ENCODE measurements at places on chromosomes 5 and 9. TPM values are rescaled to one million over a fixed set of nuclear protein-coding genes. Genes with fewer than 3 reads are reported as not detected.
A peak's percentile ranks its signal among the peaks of the same experiment; 100 is the strongest.

DNA sequence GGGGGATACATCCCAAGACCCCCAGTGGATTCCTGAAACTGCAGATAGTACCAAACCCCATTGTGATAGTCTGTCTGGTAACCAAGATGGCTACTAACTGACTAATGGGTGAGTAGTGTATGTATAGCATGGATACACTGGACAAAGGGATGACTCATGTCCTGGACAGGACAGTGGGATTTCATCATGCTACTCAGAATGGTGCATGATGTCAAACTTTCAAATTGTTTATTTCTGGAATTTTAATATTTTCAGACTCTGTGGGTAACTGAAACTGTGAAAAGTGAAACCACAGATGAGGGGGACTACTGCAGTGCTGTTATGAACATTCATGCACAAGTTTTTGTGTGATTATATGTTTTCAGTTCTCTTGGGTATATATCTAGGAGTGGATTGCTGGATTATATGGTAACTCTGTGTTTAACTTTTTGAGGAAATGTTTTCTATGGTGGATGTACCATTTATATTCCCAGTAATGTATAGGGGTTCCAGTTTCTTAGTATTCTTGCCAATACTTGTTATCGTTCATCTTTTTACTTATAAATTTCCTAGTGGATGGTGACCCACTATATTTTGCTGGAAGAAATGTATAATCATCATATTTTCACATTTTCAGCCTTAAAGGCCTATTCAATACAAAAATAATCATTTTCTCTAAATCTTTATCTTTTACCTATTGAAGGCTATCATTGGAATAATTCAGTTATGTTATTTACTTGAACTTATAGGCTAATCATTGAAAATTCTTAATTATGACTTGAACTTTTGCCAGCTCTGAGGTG is 140.9 kb downstream of the NR3C1 start:
- DNase-seq, result no peak

PCDHGC5 gene
- total RNA-seq, result 2.0 TPM

DNA sequence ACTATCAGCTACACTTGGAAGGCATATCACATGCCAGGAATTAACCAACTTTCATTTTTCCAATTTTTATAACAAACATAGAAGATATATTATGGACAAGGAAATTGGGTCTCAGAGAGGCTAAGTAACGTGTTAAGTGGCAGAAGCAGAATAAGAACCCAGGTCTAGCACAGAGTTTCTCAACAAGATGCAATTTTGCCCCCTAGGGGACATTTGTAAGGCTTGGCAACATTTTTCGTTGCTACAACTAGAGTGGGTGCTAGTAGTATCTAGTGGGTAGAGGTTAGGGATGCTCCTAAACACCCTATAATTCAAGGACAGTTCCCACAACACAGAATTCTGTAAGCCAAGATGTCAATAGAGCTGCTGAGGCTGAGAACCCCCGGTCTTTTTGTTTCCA is 180.6 kb downstream of the SNCAIP start:
- no peak for DNase-seq

GRCh38 chr5:142079306-142079721 is 29.3 kb upstream of the NDFIP1 start:
- DNase-seq, result no peak

GRCh38 chr5:89606939-89607534 is 724.1 kb upstream of the MEF2C start:
- DNase-seq, result no peak

- no peak for DNase-seq
These were observed 13.9 kb upstream of the BNC2 start for GRCh38 chr9:16884373-16884772.

- no peak for DNase-seq
These were observed 256.4 kb upstream of the IRX1 start for GRCh38 chr5:3339092-3339797.

DNA sequence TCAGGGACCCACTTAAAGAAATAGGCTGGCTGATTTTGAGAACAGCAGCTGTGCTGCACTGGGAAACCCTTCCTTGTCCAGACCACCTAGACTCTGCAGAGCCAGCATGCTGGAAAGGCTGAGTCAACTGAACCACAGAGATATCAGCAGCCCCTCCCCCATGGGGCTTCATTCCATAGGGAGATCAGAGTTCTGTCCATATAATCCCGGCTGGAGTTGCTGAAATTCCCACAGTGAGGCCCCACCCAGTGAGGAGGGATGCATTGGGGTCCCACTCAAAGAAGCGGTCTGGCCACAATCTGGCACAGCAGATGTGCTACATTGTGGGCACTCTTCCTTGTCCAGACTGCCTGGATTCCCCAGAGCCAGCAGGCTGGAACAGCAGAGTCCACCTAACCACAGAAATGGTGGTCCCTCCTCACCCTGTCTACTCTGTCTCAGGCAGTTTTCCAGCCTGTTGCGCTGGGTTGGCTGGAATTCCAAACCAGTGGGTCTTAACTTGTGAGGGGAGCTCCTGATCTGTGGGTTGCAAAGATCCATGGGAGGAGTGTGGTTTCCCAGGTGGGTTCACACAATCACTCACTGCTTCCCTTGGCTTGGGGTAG is 127.1 kb downstream of the RNF180 start:
- no peak for DNase-seq

- no peak for DNase-seq
These were observed 335 bp downstream of the ROPN1L start for GRCh38 chr5:10441992-10442435.

- no peak for DNase-seq
These were observed 221.8 kb downstream of the MEF2C start for GRCh38 chr5:88660947-88661805.

DNA sequence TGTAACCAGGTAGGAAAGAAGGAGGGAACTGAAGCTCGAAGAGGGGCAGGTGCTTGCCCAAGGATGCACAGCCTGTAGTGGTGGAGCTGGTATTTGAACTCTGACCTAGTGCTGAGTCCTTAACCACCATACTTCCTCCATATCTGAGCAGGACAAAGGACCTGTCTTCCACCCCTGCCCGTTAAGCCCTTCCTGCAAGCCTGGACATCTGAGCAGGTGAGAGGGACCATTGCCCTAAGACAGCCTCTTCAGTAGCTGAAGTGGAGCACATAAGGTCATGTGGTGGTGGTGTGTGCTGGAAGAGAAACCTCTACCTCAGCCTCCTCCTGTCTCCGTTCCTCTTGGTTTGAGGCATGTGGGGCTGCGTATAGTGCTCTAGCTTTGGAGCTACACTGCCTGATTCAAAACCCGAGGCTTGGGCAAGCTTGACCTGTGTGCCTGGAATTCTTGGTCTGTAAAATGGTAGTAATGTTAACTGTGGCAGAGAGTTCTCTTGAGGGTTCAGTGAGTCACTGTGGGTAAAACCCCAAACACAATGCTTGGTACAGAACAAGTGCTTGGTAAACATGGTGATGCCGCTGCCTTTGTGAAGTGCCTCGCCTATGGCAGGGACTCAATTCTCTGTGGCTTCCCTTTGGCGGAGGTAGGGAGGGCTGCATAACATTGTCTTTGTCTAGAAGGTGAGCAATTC is 7.4 kb downstream of the GALNT10 start:
- DNase-seq, result peak; percentile 36

IL4 gene
- not detected for total RNA-seq

DNA sequence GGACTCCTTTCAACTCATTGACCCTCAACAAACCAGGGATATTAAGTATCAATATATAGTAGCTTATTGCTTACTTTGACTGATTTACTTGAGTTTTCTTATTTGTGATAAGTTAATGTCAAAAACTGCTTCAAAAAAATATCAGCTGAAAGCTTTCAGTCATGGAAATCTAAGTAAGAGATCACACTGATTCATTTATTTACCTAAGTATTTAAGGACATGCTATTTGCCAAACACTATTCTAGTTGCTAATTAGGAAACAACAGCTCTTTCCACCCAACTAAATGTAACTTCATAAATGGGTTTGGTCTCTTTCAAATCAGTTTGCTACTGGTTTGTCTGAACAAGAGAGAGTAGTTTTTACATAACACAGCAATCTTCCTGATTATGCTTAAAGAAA is 48.2 kb downstream of the CHD1 start:
- no peak for DNase-seq

DNA sequence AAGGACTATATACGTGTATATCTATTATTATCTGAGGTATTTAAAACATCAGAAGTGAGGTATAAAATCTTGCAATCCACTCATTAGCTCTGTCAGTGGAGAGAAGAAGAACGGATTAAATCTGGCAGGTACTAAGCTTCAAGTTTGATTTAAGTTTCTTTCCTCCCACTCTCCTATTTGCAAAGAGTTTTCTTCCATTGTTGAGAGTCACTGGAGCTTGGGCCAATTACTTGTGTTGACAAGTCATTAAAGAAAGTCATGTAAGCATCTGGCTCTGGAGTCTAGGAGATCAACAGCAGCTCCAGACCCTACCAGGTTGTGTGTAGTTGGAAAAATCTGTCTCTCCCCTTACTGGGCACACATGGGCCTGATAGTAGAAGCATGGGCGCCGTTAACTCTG is 476.8 kb upstream of the SMARCA2 start:
- no peak for DNase-seq

ZNF658 gene
- total RNA-seq, result 4.5 TPM

GRCh38 chr9:108924466-108924865 is 9.5 kb downstream of the ELP1 start:
- no peak for DNase-seq

- peak; percentile 14 for DNase-seq
These were observed 849 bp downstream of the RORB start for GRCh38 chr9:74497748-74498620.

DNA sequence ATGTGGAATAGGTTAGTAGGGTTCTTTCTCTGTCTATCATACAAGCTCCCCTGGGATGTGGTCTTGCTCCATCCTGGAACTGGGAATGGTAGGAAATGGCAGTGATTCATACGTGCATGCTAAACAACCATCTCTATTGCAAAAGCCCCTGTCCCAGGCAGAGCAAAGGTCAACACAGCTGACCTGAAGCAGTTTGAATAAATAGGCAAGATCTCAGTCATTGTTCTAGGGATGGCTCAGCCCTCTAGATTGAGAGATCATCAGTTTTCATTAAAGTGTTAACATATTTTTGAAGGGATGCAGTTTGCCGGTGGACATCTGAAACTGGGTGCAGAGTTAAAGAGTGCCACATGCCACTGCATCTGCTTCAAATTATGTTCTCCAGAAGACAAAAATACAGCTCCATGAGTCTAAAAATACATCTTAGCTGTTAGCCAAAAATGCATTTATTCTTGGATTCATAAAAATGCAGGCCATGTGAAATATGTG is 224.1 kb downstream of the ESM1 start:
- DNase-seq, result no peak

UNC13B gene
- total RNA-seq, result 59.1 TPM

GRCh38 chr9:106875529-106875928 is 12.6 kb downstream of the ZNF462 start:
- no peak for DNase-seq

- DNase-seq, result no peak
These were observed 880.6 kb upstream of the DMAC1 start for GRCh38 chr9:8680157-8680556.

- DNase-seq, result no peak
These were observed 62.2 kb downstream of the RANBP17 start for GRCh38 chr5:170923910-170924620.

- DNase-seq, result no peak
These were observed 215.9 kb downstream of the NXNL2 start for GRCh38 chr9:88750832-88751360.

STRBP gene
- 37.2 TPM for total RNA-seq

DNA sequence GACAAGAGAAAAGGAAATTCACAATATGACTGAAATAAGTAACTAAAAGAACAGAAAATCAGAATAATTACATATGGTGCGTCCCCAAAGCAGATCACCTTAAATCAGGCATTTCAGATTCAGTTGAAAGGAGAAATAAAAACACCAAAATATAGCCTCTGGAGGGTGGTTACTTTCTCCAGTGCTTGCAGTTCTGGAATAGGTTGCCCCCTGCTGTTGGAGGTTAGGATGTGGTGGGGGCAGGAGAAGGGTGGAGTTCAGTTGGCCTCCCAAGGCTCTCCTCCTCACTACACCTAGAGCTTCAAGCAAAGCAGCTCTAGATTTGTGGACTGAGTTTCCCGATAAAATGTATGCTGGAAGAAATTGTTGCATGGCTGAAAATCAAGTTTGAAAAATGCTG is 338.2 kb upstream of the TLE4 start:
- no peak for DNase-seq

DNA sequence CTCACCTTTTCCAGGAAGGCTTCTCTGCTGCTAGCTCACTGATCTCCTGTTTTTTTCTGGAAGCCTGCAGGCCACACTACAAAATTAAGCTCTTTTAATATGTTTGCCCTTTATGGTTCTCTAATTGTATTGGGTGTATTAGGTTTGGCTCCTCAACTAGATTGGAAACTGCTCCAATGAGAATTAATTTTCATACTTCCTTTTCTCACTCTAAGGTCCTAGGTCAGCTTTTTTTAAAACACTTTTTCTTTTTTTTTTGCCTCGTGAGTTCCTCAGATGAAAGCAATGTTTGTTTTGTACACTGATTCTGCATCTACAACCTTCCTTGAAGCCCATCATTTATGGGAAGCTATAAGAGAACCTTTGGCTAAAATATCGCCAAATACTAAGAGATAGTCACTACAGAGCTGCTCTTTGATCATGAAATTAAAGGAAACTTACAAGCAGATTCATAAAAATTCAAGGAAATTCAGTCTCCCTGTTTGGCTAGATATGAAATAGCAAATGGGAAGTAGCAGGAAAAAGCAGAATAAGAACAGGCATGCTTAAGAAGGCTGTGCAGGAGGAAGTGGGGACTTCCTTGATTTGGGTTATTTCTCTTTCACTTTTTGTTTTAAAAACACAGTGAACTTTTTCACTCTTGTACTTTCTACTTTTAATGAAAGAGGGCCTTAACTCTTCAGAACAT is 55.2 kb upstream of the FYB1 start:
- DNase-seq, result no peak

PCDHB3 gene
- 1.4 TPM for total RNA-seq

DNA sequence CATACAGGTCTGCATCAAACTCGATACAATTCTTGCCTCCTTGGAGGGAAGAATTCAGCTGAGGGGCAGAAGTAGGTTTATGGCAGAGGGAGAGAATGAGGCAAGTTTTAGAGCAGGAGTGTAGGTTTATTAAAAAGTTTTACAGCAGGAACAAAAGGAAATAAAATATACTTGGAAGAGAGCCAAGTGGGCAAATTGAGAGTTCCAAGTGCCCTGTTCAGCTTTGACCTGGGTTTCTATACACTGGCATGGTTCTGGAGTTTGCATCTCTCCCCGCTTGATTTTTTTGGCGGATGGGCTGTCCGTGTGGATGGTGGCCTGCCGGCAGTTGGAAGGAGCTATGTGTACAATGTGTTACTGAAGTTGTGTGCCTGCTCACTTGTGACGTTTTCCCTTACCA is 116.1 kb downstream of the ALDH1A1 start:
- DNase-seq, result no peak

DNA sequence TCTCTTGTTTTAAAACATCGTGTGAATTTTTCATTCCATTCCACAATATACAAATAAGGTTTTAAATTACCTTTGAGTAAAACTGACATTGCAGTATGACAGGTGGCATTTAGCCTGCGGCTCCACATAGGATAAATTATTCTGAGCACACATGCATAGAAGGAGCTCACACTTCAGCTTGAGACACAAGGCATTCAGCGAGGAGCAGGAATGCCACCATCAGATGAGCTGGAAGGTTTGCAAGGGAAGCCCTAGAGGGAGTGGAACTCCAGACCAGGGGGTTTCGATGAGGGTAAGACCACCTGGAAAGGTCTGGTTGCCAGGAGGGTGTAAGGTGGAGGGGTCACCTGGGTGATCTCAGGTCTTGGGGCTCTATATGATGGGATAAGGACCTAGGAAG is 259.0 kb upstream of the ADRA1B start:
- no peak for DNase-seq

- DNase-seq, result no peak
These were observed 14.4 kb upstream of the CCDC69 start for GRCh38 chr5:151238303-151238741.

Data from mucosa of gallbladder (tissue), 1 donor.